ENCODE measurements at places on chromosomes 7 and 10.

GRCh38 chr7:152762056-152762455 is 2.5 kb downstream of the ACTR3B start:
- DNase-seq, result no peak

- DNase-seq, result no peak
These were observed 223.8 kb downstream of the ZMYND11 start for GRCh38 chr10:359093-359492.

DNA sequence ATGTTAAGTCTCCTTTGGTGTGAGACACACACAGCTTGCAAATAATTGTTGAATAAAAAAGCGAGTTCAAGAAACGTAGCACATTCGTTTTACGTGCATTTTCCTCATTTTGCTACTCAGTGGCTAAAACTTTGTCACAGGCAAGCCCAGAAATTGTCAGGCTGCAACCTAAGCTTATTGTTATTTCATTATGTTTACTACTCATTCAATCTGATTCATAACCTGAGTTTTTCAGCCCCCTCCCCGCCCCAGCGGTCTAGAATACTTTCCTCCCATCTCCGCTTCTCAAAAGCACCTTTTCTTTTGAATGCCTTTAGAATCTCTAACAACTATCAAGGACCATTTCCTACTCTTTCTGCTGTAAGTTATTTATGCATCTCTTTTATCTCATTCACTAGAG is 1.1 kb downstream of the FAM133B start:
- no peak for DNase-seq

GRCh38 chr7:159097661-159098423 is 46.8 kb downstream of the VIPR2 start:
- DNase-seq, result no peak

DNA sequence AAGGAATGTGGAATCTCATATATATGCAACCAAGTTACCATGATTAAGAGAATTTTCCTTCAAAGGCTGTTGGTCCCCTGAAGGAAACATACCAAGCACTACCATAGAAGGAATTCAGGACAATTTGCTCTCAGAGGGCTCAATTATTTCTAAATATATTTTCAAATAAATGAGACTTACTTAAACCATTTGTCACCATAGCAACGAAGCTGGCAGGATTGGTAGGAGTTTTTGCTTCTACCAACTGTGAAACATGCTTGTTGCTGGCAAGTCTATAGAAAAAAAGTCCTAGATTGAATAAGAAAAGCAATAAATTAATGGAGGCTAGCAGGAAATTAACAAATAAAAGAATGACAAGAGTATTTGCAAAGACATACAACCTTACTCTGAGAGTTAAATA is 156.9 kb upstream of the NPSR1 start:
- no peak for DNase-seq

GRCh38 chr10:14142606-14143250 is 188.0 kb downstream of the FRMD4A start:
- DNase-seq, result no peak

DNA sequence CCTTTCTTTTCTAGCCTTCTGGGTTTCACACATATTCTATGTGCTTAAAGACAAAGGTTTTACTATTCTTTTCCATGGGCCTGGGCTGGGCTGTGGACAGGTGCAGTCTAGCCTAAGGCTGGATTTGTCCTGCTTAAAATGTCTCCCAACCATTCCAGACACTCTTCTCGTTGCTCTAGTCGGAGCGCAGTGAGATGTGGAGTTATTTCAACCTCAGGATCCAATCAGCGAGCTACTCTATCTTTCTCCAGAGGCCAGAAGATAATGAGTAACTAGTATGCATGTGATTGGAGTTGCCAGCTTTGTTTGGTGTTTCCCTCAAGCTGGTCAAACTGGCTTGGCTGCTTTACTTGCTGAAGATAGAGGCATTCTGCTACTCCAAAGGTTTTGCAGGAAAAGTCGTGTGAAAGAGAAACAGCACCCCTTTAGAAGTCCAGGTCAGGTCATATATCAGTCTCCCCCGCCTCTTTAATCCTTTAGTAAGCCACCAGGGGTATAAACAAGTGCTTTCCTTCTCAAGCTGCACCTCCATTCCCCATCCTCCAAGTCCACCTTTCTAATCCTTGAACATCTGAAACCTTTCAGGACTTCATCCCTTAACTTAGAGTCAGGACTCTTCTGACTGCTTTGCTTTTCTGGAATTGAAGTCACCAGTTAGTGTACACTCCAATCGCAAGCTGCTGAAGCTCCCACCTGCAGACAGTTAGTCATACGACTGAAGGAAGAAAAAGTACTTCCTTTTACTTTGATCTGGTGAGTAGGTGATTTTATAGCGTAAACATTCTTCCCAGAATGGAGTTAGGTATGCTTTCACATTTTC is 78.8 kb downstream of the DNMBP start:
- no peak for DNase-seq

- DNase-seq, result no peak
These were observed 55.3 kb upstream of the FAM204A start for GRCh38 chr10:118397391-118397790.

DNA sequence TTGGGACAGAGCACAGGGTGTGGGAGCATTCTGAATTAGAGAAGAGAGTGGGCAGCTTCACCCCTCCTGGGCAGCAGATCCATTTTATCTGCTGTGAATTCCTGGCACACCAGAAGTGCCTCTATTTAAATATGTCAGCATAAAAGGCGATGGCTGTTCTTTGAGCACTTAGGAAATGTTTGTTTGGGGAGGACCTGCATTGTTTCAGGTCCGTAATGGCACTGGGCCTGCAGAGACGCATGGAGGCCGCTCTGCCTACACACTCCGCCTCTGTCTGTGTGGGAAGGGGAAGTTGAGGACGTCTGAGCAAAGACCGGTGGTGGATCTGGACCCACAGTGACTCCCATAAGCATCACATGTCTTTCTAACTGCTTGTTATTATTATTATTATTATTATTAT is 253.2 kb downstream of the CAMK1D start:
- no peak for DNase-seq

DNA sequence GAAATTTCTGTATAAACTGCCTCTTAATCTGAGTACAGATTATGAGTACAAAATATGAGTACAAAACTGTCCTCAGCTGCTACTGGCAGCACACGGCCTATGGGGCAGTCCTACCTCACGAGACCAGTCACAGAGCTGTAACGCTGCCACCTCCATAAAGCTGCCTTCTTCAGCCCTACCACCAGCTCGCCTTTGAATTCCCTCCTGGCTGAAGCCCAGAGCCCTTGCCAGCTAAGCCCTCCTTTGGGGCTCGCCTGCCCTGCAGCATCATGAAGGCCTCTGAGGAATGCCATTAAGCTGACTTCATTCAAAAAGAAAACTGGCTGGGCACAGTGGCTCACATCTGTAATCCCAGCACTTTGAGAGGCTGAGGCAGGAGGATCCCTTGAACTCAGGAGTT is 180.0 kb upstream of the SH2B2 start:
- DNase-seq, result no peak

DNA sequence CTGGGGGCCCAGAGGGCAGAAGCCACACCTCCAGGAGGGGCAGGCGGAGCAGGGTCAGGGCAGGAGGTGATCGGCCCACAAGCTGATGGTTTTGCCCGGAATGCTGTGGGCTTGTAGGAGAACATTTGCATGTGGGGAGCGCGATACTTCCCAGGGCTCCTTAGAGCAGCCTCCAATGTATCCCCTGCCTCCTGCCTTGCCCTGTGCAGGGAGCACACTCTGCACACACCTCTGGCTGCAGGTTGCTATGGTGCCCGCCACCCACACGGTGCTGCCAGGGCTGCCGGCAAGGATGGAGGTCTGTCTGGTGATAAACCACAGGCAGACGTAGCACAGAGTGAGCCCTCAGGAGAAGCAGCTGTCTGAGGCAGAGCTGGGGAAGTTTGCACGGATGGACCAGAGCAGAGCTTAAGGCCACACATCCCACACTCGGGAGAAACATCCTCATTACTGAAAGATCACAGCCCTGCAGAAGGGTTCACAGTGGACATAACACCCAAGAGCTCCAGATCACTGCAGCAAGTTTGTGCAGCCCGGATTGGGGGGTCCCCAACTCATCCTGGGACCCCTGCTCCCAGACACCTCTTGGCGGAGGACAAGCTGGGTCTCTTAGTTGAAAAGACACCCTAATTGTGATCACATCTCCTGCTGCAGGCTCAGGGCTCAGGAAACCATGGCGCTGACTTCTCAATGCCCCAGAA is 41.8 kb downstream of the VIPR2 start:
- DNase-seq, result no peak

DNA sequence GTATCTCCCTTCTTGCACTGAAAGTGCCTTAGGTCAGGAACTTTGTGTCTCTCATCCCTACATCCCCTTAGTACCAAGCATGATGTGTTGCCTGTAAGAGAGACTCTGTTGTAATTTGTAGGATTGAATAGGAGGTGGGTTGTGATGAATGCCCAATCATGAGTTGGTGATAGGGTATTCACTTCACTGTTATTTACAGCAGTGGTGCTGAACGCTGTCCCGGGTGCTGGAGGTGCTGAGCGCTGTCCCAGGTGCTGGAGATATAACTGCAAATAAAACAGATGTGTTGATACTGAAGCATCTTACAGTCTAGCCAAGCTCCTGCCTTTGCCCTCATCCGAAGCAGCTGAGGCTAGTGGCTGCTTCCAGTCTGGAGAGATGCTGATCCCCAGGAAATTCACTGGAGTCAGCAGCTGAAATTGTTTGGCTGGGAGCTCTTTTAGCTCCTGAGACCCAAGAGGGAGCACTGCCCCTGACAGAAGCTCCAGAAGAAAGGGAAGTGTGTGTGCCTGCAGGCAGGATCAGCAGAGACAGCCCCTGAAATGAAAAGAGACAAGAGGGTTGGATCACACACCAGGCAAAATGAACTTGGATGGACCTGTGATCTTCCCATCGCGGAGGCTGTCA is 183.4 kb downstream of the SORCS3 start:
- no peak for DNase-seq

DNA sequence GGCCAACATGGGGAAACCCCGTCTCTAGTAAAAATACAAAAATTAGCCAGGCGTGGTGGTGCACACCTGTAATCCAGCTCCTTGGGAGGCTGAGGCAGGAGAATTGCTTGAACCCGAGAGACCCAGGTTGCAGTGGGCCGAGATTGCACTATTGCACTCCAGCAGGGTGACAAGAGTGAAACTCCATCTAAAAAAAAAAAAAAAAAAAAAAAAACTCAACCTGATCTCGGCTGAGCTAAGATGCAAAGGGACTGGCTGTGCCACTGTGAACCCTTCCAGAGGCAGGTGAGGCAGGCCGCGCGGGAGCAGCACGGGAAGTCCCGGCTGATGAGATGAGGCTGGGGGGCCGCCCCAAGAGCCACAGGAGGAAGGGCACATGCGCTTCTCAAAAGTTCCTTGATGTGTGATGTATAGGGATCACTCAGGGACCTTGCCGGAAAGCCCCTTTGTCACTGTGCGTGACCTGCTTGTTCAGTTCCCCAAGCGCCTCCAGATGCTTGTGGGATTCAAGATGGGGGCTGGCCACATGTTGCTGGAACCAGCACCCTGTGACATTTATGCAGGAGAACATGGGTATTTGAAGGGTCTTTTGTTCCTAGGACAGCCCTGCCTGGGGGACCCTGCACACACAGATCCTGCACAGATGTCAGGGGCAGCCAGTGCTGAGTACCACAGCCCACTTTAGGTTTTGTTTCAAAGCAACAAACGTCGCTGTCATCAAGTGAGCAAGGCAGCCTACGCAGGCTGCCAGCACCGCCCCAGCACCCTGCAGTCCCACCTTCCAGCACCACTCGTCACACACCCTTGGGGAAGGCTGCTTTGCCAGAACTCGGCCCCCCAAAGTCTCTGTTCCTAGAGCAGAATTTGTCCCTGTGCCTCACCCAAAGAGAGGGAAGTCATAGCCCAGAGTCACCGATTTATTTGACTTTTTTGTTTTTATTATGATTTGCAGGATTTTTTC is 74.8 kb upstream of the SH2B2 start:
- DNase-seq, result no peak

Data from cortex of kidney (tissue), 1 donor.